ENCODE measurements at places on chromosomes 6 and 20.

- DNase-seq: no peak
These were observed 29.9 kb downstream of the METTL24 start for GRCh38 chr6:110328259-110328658.

GRCh38 chr6:41503827-41504465, 42.2 kb upstream of the FOXP4 start:
- DNase-seq: no peak

GRCh38 chr20:23164176-23164601, 78.1 kb upstream of the CD93 start:
- no peak for DNase-seq

DNA sequence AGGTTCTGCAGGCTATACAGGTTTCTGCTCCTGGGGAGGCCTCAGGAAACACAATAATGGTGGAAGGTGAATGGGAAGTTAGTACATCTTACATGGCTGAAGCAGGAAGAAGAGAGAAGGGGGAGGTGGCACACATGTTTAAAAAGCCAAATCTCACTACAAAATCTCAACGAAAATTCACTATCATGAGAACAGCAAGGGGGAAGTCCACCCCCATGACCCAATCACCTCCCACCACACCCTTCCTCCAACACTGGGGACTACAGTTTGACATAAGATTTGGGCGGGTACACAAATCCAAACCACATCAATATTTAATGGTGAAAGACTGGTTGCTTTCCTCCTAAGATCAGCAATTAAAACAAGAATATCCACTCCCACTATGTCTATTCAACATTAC, 13.8 kb upstream of the POLR1H start:
- DNase-seq: no peak

DNA sequence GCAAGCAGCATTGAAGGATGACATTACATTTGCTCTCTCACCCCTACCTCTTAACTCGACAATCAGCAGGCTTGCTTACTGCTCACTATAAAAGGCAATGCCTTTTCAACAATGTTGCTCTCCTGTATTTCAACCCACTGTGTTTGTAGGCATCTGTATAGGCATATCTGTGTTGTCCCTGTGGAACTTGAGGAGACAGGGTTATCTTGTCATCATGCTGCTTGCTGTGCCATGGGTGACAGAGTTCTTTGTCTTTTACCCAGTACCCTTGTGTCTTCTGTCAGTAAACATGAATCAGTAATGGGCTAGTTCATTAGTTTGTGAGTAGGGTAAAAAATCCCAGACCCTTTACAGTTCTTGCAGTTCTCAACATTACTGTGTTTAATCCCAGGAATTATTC, 25.2 kb downstream of the PHF3 start:
- no peak for DNase-seq
